Caco-2 (cell line): ENCODE measurements at places on chromosomes 7 and 10. TPM values are rescaled to one million over a fixed set of nuclear protein-coding genes. Genes with fewer than 3 reads are reported as not detected.

DNA sequence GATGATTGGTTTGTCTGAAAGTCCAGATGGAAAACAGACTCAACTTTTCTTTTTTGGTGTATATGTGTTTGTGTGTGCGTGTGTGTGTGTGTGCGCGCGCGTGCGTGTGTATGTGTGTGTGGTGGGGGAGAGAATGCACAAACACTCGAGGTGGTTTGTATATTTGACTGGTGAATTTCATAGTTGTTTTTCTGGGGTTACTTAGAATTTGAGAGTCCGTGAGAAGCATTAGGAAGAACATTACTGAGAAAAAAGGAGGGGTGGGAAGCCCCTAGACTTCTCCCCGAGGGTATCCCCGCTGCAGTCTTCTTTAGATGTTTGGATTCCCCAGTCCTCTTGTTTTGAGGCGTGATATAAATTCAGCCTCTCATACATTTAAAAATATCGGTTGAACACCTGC, 6.0 kb downstream of the CAMK1D start:
- no peaks in the 10 kb centered on the region for H3K27me3 ChIP-seq
- no peak for DNase-seq
- no peak overlapping the region for H3K4me3 ChIP-seq
- no peak overlapping the region for H3K27ac ChIP-seq
- 0 out of 2 replicates have a peak, but pooled peaks cover 5% of the 10 kb centered on the region for H3K4me1 ChIP-seq
- no peaks in the 10 kb centered on the region for H3K36me3 ChIP-seq

Gene C10orf95
- total RNA-seq: 0.82 and 0.86 TPM in 2 replicates

GRCh38 chr7:20330239-20330927, at the start of gene ITGB8:
Gene ITGB8, plus strand, starts transcription at chr7:20330900. Its CDS starts 907 bp downstream, at chr7:20331807.
- H3K4me1 ChIP-seq: peaks cover 4% of the 10 kb centered on the region; the same call in 1 of the 2 replicates
- H3K36me3 ChIP-seq: no peaks in the 10 kb centered on the region
- peak within 1 kb of the TSS; percentile 88 for H3K27ac ChIP-seq

DNA sequence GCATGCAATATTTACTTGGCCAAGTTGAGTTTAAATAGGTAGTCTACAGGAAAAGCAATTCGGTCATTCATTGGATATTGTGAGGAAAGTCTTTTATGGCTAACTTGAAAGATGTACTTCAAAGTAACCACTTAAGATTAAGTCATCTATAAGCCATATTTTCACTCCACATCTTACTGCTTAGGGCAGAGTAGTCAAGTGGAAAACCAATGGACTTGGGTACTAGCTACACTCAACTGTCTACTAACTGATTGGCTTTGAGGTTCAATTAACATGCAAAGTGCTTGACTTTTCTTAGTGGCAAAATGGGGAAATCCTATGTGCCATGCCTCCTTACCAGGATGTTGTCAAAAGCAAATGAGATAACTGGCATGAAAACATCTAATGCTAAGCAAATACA, 51.0 kb downstream of the CAV1 start:
- DNase-seq: no peak
- H3K27me3 ChIP-seq: no peaks in the 10 kb centered on the region
- H3K27ac ChIP-seq: no peak overlapping the region
- H3K4me1 ChIP-seq: peaks cover 29% of the 10 kb centered on the region
- H3K36me3 ChIP-seq: no peaks in the 10 kb centered on the region

DNA sequence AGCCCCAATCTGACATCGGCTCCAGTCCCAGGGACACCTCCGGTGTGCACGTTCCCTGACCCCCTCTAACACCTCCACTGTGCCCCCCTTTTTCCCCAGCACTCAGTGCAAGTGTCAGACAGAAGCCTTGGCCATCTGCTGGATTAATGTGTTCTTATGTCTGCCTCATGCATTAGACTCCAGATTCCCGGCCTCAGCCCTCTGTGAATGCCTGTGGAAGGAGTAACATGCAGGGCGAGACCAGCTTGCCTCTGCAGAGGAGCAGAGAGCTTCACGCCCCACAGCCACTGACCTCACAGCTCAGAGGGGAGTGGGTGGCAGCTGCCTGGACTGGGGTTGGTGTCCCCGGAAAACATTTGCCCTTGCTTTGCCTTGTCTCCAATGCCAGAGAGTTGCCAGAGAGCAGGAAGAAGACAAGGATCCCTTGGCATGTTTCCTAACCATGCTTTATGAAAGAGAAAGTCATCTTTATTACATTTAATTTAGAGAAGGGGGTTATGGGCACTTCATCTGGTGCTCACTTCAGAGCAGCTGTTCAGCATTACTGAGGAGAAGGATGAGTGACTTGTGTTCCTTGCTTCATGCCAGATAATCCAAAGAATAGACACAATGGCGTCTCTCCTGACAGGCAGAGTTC, 91.6 kb upstream of the CXCL12 start:
- H3K4me1 ChIP-seq: no peaks in the 10 kb centered on the region
- no peak overlapping the region for H3K4me3 ChIP-seq
- no peaks in the 10 kb centered on the region for H3K27me3 ChIP-seq
- DNase-seq: no peak

GRCh38 chr7:112162142-112162766, 43.9 kb downstream of the DOCK4 start:
- no peak overlapping the region for H3K27ac ChIP-seq
- H3K4me1 ChIP-seq: peaks cover 24% of the 10 kb centered on the region
- no peak overlapping the region for H3K4me3 ChIP-seq
- no peaks in the 10 kb centered on the region for H3K36me3 ChIP-seq

Gene PLPP4
- 0.56 and 0.61 TPM in 2 replicates for total RNA-seq

GRCh38 chr7:19024261-19024660, 93.2 kb downstream of the TWIST1 start:
- DNase-seq: no peak
- no peaks in the 10 kb centered on the region for H3K27me3 ChIP-seq
- H3K36me3 ChIP-seq: no peaks in the 10 kb centered on the region
- no peaks in the 10 kb centered on the region for H3K4me1 ChIP-seq

Gene FGFR2
- total RNA-seq: 266 and 286 TPM in 2 replicates

GRCh38 chr10:60914690-60915141, 29.3 kb downstream of the RHOBTB1 start:
- H3K36me3 ChIP-seq: no peaks in the 10 kb centered on the region
- no peak overlapping the region for H3K27ac ChIP-seq
- H3K4me3 ChIP-seq: no peak overlapping the region
- H3K4me1 ChIP-seq: no peaks in the 10 kb centered on the region
- no peaks in the 10 kb centered on the region for H3K27me3 ChIP-seq

Gene HTRA1
- total RNA-seq: 0.70 and 1.1 TPM in 2 replicates

GRCh38 chr7:88866265-88866863, 70.8 kb upstream of the TEX47 start:
- no peak for DNase-seq
- H3K36me3 ChIP-seq: no peaks in the 10 kb centered on the region
- no peak overlapping the region for H3K27ac ChIP-seq
- no peaks in the 10 kb centered on the region for H3K27me3 ChIP-seq
- H3K4me1 ChIP-seq: no peaks in the 10 kb centered on the region
- no peak overlapping the region for H3K4me3 ChIP-seq

Gene ASB10
- total RNA-seq: not detected in 2 replicates

Gene MMP21
- not detected in 2 replicates for total RNA-seq

DNA sequence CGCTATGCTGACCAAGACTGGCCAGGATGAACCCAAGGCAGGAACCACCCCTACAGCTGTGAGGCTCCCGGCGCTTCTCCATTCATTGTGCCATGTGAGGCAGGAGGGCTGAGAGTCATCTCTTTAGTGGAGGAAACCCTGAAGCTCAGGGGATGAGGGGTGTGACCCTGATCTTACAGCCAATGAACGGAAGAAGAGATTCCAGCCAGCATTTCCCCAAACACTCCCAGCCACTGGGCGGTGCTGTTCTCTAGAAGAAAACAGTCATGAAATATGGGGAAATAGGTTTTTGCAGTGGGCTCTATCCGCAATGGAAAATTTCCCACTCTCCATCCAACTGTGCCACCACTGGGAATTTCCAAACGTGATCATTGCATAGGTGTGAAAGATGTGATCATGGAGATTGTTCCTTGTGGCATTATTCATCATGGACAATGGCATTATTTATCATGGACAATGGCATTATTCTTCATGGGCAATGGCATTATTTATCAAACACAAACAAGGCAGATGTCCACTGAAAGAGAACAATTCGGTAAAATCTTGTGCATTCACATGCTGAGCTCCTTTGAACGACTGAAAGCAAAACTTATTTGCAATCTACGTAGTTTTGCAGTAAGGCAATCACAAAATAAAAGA, 14.0 kb upstream of the SLC18A2 start:
- no peaks in the 10 kb centered on the region for H3K4me1 ChIP-seq
- DNase-seq: no peak
- no peak overlapping the region for H3K27ac ChIP-seq
- no peaks in the 10 kb centered on the region; the same call in 1 of the 2 replicates for H3K27me3 ChIP-seq
- no peaks in the 10 kb centered on the region for H3K36me3 ChIP-seq

GRCh38 chr10:35459449-35459847, 123.1 kb downstream of the CCNY start:
- no peaks in the 10 kb centered on the region for H3K27me3 ChIP-seq
- no peaks in the 10 kb centered on the region for H3K36me3 ChIP-seq
- no peak overlapping the region for H3K27ac ChIP-seq
- no peak for DNase-seq
- no peak overlapping the region for H3K4me3 ChIP-seq

GRCh38 chr10:70662362-70663220, 9.7 kb upstream of the ADAMTS14 start:
- H3K27me3 ChIP-seq: no peaks in the 10 kb centered on the region
- no peaks in the 10 kb centered on the region for H3K4me1 ChIP-seq
- no peak overlapping the region for H3K4me3 ChIP-seq
- H3K27ac ChIP-seq: no peak overlapping the region
- DNase-seq: peak; percentile 27

Gene GPR15LG
- not detected in 2 replicates for total RNA-seq

DNA sequence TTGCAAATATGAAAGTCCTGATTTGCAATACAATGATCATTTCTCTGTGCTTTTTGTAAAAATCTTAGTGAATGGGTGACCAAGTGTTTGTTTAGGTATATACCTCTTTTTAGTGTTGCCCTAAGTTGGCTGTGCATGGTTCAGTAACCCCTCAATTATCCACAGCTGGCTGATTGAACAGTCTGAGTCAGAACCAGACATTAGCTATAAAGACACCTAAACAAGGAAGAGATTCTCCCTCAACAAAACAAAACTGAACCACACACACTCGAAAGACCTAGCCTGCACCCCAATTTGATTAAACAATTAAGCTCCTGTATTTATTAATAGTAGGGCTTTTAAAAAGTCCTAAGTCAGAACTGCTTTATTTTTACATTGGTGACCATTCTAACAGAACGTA, 2.8 kb downstream of the RSBN1L start:
- no peaks in the 10 kb centered on the region for H3K27me3 ChIP-seq
- H3K27ac ChIP-seq: no peak overlapping the region
- H3K4me3 ChIP-seq: no peak overlapping the region
- H3K4me1 ChIP-seq: peaks cover 7% of the 10 kb centered on the region; the same call in 1 of the 2 replicates
- H3K36me3 ChIP-seq: no peaks in the 10 kb centered on the region; the same call in 1 of the 2 replicates

- H3K27me3 ChIP-seq: no peaks in the 10 kb centered on the region; the same call in 1 of the 2 replicates
- DNase-seq: no peak
- H3K27ac ChIP-seq: no peak overlapping the region
- no peaks in the 10 kb centered on the region for H3K36me3 ChIP-seq
- H3K4me1 ChIP-seq: no peaks in the 10 kb centered on the region
Observed at GRCh38 chr7:31055471-31055870, 3.4 kb downstream of the ADCYAP1R1 start.

DNA sequence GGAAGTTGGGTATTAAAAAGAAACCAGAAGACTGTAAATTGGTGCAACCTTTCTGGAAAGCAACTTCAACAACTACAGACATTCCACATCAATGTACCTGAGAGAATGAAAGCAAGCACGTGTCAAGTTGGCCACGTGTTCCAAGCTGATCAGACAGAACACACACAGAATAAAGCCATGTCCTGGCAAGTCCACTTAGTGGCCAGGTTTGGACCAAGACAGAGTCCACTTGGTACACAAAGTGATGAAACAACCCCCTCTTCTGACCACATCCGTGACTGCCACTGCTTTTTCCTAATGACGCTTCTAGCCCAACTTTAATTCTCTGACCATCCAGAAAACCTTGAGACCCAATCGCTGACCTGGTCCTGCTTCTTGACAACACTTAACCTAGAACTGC, 109.4 kb downstream of the ABLIM1 start:
- no peaks in the 10 kb centered on the region for H3K27me3 ChIP-seq
- DNase-seq: peak; percentile 53
- no peaks in the 10 kb centered on the region for H3K36me3 ChIP-seq
- H3K4me1 ChIP-seq: no peaks in the 10 kb centered on the region
- H3K4me3 ChIP-seq: no peak overlapping the region
- no peak overlapping the region for H3K27ac ChIP-seq
